NCI-H1105 (cell line): ENCODE measurements at places on chromosomes 5 and 9.

DNA sequence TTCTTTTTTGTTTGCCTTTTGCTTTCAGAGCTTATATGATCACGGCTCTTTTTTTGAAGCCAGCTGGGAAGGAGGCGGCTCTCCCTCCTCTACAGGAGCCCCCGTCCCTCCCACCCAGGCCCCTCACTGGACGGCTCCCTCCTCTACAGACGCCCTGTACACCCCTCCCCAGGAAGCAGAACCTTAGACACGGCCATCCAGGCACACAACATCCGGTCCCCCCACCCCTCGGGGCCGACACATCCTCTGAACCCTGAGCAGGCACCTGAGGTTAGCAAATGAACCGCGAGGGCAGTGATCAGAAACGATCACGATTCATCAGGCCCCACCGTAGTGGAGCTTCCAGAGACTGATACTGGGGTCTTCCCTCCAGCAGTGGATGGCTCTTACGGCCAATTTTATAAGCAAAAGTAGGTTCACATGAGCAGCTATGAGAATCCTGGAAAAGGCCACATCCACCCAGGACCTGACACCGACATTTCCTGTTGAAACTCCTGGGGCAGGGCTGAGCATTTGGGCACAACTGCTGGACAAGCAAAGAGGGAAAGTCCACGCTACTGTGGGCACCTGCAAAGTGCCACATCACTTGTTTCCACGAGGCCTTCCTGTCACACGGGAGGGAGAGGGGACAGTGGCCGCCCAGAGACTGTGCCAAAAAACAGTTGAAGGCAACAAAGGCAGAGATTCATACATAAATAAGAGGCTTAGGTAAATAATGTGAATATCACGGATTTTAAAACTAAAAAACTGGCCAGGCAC is 78.9 kb downstream of the SEMA4D start:
- DNase-seq, result no peak

DNA sequence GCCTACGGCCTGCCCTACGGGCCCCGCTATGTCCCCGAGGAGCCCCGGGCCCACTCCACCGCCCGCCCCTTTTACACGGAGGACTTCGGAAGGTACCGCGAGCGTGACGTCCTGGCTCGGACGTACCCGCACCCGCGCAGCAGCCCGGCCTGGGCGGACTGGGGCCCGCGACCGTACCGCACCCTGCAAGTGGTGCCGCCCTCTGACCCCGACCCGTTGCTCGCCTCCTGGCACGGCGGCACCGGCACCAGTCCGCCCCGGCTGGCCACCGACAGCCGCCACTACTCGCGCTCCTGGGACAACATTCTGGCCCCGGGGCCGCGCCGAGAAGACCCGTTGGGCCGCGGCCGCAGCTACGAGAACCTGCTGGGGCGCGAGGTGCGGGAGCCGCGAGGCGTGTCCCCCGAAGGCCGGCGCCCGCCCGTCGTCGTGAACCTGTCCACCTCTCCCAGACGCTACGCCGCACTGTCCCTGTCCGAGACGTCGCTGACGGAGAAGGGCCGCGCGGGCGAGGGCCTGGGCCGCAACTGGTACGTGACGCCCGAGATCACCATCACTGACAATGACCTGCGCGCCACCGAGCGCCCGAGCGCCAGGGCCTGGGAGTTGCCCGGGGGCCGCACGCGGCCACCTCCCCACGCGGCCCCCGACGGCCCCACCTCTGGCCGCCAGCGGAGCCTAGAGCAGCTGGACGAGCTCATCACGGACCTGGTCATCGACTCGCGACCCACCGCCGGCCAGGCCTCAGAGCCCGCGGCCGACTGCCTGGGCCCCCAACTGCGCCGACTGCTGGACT is 3.4 kb downstream of the AJM1 start:
- DNase-seq, result no peak

DNA sequence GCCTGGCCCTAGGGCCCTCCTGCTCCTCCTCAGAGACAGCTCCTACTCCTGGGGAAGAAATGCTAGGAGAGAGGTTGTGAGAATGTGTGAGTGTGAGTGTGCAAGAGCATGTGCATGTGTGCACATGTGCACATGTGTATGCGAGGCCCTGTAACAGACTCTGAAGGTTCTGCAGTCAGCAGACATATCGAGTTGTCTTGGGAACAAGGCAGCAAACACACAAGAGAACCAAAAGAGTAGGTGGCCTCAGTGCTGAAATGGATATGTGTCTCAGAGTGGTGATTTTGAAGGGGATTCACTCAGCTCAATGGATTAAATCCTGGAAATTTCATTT is 50.5 kb downstream of the MVB12B start:
- DNase-seq, result no peak

- DNase-seq, result no peak
These were observed 39.7 kb upstream of the HSD17B4 start for GRCh38 chr5:119412279-119413227.

GRCh38 chr5:140978260-140978659 is 12.0 kb downstream of the PCDHAC2 start:
- no peak for DNase-seq

DNA sequence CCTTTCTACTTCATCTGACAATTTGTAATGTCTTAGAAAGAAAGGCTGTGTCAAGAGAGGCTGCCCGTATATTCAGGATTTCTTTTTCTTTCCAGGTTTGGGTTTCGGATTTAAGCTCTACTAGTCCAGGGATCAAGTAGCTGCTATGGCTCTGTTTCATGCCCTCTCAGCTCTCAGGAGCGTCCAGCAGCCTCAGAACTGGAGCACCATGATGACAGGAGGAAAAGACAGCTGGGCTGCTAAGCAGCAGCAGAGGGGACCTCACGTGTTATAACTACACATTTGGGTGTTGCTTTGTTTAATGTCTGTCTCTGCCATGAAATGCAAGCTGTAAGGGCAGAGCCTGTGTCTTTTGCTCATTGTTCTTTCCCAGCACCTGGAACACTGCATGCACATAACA is 28.5 kb downstream of the TBC1D2 start:
- DNase-seq, result no peak

- no peak for DNase-seq
These were observed 211.2 kb downstream of the NXNL2 start for GRCh38 chr9:88746029-88746742.
